ENCODE measurements at places on chromosomes 6 and 20.

DNA sequence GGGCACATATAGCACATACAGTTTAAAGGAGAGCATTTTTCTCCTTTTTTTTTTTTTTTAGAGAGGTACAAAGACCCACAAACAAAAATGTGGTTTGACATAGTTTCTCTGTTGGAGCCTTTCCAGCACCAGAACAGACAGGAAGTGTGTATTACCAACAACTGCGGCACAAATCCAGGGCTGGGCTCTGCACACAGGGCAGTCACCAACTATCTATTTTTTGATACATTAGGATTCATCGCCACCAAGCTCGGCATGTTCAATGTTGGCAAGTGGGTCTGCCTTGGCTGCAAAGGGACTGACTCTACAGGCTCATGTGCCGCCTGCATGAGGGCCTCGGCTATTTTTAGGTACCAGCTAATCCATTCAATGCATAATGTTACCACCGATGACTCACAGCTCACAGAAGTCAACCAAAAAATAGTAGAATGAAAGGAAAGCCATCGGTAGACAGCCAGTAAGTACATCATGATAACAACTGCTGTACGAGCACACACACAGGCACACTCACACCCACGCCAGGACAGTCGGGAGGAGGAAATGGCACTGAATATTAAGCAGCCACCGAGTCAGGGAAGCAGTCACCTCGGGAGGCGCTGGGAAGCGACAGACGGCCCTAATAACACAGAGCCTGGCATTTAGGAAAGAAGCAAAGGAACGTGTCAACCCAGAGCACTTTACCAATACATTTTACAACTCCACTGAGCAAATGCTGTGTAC, 81.6 kb downstream of the GMPR start:
- peak; percentile 95 for DNase-seq

DNA sequence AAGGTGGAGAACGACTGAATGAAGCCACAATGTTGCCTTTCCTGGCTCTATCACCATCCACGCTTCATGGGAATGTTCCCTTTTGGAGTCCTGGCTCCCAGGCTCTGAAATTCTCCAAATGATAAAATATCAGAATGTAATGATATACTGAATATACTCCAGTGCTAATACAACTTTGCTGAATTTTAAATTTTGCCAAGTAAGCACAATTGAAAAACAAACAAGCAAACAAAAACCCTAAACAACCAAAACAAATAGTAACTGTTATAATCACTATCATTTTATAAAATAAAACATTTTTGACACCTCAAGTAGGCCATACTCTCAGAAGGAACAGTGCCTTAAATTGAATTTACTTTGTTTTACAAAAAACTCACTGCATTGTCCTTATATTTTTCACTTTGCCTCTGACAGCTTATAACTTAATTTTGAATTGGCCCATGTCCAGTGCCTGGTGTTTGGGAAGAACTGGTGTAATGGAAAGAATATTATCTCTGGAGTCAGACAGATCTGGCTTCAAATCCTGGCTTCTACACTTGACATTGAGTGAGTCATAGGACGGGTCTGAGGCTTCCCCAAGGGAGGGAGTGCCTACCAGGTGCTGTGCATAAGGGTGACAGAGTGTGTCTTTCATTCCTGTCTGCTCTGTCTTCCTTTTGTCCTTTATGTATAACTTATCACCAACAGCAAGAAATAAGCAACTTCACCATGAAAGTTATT, 698.3 kb downstream of the EPM2A start:
- peak; percentile 38 for DNase-seq

DNA sequence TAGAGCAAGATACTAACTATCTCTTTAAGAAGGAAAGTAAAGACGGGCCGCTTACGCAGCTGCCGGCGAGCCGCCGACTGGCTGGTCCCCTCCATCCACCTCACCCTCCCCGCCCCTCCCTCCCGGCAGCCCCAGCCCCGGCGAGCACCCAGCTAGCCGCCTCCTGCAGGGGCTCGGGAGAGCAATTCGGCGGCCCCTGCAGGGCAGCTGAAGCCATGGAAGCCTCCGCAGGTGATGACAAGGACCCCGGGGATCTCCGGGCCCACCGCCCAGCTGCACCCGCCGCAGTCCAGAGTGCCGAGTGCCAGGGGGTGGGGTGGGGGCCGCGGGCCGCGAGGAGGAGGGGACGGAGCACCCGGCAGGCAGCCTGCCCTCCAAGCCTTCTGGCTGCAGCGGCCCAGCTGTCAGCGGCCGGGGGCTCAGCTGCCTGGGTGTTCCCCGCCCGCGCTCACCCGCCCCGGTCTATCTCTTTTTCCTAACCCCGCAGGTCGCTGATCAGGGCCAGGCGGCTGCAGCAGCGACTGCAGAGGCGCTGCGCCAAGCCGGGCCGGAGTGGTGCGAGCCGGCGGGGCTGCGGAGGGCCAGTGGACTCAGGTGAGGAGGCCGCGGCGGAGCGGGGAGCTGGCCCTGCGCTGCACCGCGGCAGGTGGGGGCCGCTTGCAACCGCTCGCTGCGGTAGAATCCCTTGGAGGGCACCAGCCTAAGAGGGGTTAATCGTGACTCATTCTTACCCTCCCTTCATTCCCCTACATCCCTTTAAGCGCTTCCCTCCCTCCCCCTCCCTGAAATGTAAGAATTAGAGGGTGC, at the start of gene SNPH:
Gene SNPH, plus strand, starts transcription at position 128 of the 807 bp plus-strand sequence. CDS start 29,946 bp downstream, outside the sequence.
- DNase-seq = peak; percentile 87

DNA sequence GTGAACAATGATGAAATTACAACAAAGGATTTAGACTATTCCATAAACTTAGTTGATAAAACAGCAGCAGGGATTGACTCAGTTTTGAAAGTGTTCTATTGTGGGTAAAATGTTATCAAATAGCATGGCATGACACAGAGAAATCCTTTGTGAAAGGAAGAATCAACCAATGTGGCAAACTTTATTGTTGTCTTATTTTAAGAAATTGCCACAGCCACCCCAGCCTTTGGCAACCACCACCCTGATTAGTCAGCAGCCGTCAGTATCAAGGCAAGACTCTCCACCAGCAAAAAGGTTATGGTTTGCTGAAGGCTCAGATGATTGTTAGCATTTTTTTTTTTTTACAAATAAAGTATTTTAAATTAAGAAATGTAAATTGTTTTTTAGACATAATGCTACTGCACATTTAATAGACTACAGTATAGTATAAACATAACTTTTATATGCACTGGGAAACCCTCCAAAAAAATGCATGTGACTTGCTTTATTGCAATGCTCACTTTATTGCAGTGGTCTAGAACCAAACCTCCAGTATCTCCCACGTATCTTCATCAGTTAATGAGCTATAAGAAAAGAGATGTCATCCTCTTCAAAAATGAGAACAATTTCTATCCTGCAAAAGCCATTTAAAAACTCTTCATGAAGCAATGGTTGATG, 162.7 kb downstream of the SOBP start:
- DNase-seq = no peak

DNA sequence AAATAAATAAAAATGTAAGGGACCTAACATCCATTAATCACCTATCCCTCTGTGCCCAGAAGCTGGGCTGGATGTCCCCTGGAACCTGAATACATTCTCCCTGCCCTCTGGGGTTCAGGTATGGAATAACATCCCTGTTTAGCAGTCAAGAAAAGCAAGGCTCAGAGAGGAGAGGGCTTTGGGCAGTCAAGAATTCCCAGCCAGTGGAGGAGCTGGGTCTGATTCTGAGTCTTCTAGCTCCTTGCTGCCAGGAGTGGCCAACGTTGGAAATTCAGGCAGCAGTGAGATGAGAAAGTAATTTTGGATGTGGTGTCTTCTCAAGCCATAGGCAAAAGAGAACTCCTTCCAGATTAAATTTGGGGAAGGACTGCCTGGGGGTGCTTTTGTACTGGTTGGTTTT, 42.6 kb upstream of the ZNFX1 start:
- DNase-seq = peak; percentile 90

Data from osteoblast (primary cell).